ENCODE measurements at places on chromosomes 6 and 20.

DNA sequence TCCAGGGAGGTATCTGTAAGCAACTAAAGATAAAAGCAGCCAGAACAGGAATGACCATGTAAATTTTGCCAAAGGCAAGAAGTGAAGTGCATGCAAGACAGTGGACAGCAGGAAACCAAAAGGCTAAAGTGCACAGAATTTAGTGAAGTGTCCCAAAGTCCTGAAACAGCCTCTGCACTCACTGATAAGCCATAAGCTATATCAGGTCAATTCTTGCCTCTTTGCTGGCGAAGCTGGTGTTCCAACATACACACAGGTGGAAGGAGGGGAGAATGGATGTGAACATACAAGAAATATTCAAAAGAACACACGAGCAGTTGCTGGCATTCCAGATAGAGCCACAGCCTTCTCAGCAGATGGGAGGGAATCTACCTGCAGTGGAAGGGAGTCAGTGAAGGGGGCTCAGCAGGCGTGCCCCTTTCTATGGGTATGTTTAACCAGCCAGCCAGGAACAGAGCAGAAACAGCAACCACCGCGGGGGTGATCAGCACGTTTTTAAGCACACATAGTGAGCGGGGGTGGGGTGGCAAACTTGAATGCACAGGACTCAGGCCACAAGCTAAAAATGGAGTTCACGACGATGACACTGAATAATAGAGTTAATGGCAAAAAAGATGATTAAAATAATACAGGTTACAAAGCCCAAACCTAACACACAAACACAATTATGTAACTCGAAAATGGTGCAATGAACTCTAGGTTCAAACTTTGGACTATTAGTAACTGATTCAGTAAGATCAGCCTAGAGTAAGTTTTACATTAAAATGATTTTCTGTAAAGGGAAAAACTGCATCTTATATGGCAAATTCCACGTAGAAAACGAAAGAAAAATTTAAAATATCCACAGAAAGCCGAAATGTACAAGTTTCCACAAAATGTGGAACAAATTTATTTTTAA lies 1.2 kb downstream of the ECI2 start:
- DNase-seq: no peak

DNA sequence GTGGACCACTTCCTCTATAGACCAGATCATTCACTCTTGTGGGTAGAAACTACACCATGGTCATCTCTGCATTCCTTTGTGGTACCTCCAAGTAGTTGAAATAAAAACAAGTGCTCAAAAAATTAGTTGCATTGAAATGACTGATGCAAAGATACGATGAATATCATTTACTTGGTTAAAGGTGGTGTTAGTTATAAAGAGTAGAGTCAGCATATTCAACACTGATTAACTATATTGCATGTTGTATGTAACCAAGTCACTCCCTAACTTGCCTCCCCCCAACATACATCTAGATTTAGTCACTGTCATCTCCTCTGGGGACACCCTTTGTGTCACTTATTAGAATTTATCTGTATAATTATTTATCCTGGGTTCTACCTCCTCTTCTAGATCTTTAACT lies 77.7 kb downstream of the SHLD1 start:
- no peak for DNase-seq

DNA sequence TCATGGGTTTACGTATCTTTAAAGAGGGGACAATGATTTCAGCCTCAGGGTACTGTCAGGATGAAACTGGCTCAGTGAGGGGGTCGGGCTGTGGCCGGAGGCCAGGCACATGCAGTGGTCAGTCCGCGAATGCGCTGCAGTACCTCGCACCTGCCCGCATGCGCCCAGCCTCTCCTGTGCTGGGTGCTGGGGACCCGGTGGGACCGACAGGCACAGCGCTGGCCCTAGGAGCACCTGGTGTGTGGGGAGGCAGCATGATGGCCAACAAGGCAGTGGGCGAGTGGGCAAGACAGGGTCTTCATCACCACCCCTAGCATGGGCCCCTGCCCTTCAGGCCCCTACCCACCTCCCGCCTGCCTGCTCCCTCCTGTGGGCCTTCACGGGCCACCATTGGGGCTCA lies 970 bp upstream of the CABLES2 start:
- DNase-seq: no peak

DNA sequence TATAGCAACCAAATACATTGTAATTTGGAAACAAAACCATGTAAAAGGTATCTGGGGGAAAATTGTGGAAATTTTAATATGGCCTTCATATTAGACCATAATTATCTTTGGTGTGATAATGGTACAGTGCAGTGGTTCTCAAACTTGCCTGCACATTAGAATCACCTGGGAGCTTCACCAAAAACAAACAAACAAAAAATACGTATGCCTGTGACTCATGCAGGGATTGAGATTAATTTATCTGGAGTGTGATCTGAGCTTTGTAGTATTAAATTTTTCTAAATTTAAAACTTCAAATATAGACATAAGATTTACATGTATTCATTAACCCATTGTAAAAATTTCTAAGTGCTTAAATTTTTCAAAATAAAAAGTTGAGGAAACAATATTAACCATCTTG lies 31.5 kb downstream of the ARHGAP18 start:
- no peak for DNase-seq

DNA sequence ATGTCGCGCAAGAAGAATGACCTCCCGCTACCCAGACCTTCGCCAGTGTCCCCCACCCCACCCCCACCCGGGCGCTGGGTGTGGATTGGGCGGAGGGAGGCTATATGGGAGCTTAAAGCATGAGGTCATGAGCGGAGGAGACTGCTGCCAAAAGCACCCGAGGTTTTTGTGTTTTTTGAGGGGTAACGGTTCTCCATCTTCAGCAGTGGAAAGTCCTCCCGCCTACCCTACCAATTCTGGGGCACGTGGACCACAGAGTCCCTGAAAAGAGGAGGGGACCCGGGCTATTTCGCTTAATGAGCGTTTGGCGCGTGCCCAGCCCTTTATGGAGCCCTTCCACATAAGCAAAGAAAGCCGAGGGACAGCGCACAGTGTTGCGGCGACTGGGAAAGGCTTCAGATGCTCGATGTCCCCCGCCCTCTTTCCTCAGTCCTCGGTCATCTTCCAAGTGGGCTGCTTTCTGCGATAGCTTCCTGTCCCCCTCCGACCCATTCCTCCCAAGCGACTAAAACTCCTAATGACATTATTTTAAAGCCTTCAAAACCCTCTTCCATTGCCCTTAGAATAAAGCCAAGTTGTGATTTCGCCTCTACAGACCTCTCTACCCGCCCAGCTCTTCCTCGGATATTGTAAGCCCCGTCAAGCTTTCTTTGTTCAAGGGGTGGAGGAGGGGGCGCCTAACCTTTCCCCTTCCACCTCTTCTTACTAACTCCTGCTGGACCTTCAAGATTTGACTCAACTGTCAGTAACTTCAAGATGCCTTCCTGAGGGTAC lies 2.1 kb upstream of the TRERF1 start:
- peak; percentile 47 for DNase-seq

DNA sequence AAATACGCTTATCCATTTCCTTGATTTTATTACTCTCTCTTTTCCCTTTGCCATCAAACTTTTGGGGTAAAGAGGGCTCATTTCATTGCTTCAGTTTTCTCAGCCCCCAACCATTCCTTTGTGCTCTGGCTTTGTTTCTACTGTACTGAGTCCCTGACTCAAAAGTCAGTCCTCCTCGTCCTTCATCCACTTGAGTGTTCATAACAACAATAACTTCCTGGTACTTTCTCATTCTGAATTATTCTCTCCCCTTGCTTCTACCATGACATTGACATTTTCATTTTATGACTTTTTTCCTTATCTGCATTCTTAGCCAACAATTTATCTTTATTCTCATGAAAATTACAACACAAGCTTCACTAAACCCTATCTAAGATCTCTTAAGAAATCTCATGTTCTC lies 911 bp downstream of the ENPP3 start:
- DNase-seq: no peak

GRCh38 chr20:64051561-64052325 lies 2.3 kb upstream of the SOX18 start:
- DNase-seq: no peak

- no peak for DNase-seq
Observed at GRCh38 chr6:141726248-141726647, 406.5 kb upstream of the GJE1 start.

Measured in DMS79 treated with DMSO at 0.1 percent for 48 hours (cell line).